Dermis blood vessel endothelial cell (primary cell): ENCODE measurements at places on chromosomes 12 and 14. TPM values are rescaled to one million over a fixed set of nuclear protein-coding genes. Genes with fewer than 3 reads are reported as not detected.
A peak's percentile ranks its signal among the peaks of the same experiment; 100 is the strongest.

The SLC25A3 gene
- total RNA-seq: 657 and 845 TPM in 2 replicates

DNA sequence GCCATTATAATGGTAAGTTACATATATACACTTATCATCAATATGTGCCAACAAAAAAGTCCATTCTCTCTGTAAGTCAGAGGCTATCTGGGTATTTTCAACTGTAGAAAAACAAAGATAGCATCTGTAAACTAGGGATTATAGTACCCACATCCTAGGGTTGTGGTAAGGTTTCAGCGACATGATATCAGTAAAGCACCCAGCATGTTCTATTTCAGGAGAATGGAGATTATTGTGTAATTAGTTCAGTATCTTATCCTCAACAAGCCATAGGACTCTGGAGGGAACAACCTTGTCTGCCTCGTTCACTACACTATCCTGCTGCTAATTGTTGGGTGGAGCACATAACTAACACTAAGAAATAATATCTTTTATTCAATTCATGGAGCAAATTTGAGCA lies 19.7 kb upstream of the CKAP4 start:
- no peak for DNase-seq

GRCh38 chr12:54602661-54603060 lies 14.2 kb upstream of the PPP1R1A start:
- no peak for DNase-seq

The PTPRB gene
- 135 and 169 TPM in 2 replicates for total RNA-seq

DNA sequence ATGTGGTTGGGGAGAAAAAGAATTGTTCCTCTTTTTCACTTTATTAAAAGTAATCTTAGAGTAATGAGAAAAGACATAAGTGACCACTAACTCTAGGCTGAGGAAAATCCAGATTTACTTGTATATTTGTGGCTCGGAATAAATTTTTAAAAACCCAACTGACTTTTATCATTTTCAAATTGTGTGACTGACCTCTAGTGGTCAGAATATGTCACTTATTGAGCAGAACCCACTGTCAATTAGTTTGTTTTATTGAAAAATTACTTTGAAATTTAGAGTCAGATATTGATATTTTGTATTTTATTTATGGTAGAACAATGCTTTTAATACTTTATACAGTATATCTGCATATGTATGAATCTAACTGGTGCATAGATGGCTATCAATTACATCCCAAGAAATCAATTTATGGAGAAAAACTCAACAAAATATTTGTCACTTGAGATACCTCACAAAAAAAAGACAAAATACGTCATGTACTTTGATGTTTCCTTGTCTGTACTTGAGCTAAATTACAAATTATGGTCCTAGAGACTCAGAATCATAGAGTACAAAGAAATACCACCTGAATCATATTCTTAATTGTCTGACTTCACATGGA lies 229.4 kb downstream of the CNTN1 start:
- peak; percentile 31 for DNase-seq

DNA sequence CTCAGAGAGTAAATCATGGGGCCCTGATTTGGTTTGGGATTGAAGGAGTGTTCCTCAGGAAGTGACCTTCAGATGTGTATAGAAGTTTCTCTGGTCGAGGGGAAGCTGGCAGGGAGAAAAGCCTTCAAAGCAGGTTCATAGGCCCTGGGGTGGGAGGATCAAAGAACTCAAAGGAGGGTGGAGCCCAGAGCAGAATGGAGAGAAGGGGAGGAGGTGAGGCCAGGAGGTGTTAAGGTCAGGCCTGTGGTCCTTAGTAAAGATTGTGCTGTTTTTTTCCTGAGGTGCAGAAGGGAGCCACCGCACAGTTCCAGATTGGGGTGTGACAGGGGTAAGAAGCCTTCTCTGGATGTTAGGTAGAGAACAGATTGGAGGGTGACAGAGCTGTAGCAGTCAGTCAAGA lies 9.7 kb upstream of the CFAP251 start:
- no peak for DNase-seq

The TAS2R31 gene
- total RNA-seq: 3.8 and 6.8 TPM in 2 replicates

DNA sequence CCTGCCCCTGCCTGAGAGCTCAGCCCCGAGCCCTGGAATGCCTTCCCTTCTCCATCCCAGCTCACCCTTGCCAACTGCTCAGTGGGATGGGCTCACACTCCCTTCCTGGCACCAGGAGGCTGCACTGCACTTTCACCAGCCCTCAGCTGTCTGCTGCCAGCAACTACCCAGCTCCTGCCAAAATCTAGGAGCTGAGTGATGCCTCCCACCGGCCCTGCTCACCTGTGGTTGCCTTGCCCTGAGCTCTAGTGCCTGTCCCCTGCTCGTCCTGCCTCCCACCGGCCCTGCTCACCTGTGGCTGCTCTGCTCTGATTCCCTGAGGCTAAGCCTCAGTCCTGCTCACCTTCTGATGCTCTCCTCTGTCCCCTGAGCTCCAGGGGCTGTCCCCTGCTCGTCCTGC lies 119.8 kb downstream of the TMEM121 start:
- no peak for DNase-seq

DNA sequence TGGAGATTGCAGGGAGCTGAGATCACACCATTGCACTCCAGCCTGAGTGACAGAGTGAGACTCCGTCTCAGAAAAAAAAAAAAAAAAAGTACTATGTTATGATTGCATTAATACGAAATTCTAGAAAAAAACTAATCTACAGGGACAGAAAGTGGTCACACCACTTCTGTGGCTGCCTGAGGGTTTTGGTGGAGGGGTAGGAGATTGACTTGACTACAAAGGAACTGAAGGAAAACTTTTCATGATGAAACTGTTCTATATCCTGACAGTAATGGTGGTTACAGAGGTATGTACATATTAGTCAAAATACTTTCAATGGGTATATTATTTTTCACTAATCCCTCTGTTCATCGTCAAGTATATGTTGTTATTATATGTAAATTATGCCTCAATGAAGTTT lies 42.1 kb downstream of the FOXN3 start:
- no peak for DNase-seq

- no peak for DNase-seq
Measured at GRCh38 chr14:38512236-38512635, 256.3 kb upstream of the CLEC14A start.

The MED6 gene
- 32.8 and 35.8 TPM in 2 replicates for total RNA-seq

GRCh38 chr12:18352312-18352711 lies 91.0 kb downstream of the PIK3C2G start:
- DNase-seq: no peak

DNA sequence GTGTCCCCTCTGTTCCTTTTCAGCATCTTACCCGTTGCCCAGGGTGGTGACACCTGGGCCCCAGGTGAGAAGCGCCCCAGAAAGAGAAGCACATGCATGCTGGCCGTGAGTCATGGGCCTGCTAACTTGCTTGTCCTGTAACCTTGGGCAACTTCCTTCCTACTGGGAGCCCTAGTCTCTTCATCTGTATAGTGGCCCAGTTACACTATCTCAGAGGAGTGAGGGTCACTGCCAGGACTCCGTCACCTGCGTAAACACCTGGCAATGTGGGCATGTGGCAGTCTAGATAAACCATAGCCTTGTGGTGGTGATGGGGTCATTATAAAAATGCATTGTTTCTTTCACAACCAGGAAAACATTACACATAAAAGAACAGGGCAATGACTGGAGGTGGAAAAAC lies 125.2 kb downstream of the SLC25A47 start:
- DNase-seq: no peak

- DNase-seq: peak; percentile 55
Measured at GRCh38 chr14:75279153-75279762, 630 bp downstream of the FOS start.

- DNase-seq: peak; percentile 80
Measured at GRCh38 chr12:100154474-100155247, 12.0 kb upstream of the BLTP3B start.

The PTGER2 gene
- total RNA-seq: 0.14 and 0.34 TPM in 2 replicates

The ENO2 gene
- 2.8 and 2.9 TPM in 2 replicates for total RNA-seq

GRCh38 chr12:56626701-56627100 lies 3.4 kb downstream of the BAZ2A start:
- DNase-seq: no peak

The FOXN3 gene
- 25.9 and 39.5 TPM in 2 replicates for total RNA-seq

GRCh38 chr14:54259821-54260220 lies 137.0 kb upstream of the CDKN3 start:
- DNase-seq: no peak

GRCh38 chr12:46919666-46920400 lies 94.0 kb upstream of the SLC38A4 start:
- no peak for DNase-seq

- no peak for DNase-seq
Measured at GRCh38 chr14:51901475-51902024, 41.1 kb downstream of the GNG2 start.

The SRGAP1 gene
- total RNA-seq: 2.9 and 12.9 TPM in 2 replicates

DNA sequence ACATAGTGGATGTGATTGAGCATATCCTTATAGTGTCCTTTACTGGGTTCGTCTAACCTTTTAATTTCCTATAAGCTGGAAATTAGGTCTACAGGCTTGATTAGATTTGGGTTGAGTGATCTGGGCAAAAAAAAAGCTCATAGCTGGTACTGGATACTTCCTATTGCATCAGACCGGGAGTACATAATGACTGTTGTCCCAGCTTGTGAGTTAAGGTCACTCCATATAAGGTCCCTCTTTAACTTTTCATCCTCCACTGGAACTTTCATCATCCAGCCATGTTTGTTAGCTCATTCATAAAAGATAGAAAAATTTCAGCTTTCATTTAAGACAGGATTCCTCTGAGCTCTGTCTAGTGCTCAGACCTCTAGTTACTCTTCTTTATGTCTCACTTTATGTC lies 80.8 kb downstream of the C14orf132 start:
- no peak for DNase-seq

- no peak for DNase-seq
Measured at GRCh38 chr14:74472601-74473000, 20.5 kb downstream of the NPC2 start.

DNA sequence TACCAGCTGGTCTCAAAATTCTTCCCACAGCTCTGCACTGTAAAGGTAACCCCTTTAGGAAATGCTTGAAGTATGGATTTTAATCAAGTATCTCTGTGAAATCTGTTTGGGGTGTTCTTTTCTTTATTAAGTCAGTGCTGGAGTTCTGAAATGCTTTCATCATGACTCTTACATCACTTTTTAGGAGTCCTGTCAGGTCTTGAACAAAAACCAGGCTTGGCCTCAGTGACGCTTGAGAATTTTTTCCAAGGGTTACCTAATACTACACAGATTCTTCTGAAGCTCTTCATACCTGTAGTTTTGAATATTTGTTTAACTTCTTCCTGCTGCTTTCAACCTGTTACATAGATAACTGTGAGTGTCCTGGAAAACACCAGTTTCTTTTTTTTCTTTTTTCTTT lies 47.0 kb upstream of the KCNH3 start:
- no peak for DNase-seq

The COL2A1 gene
- total RNA-seq: not detected in 2 replicates

DNA sequence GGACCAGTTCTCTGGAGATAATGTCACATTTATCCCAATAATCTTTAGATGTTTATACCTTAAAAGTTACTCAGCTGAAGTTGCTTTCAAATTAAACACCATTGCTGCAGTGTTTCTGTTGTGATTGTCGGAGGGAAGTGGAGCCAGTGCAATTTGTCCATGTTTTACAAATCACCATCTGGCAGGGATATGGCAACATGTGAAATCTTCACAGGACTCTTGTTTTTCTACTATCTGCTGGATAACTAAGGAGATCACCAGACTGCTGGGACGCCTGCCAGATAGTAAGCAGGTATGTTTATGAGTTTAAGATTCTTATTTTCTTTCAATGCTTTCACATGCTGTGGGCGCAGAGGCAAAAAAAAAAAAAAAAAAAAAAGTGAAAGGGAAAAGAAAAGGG lies 100.3 kb upstream of the SOX5 start:
- no peak for DNase-seq

DNA sequence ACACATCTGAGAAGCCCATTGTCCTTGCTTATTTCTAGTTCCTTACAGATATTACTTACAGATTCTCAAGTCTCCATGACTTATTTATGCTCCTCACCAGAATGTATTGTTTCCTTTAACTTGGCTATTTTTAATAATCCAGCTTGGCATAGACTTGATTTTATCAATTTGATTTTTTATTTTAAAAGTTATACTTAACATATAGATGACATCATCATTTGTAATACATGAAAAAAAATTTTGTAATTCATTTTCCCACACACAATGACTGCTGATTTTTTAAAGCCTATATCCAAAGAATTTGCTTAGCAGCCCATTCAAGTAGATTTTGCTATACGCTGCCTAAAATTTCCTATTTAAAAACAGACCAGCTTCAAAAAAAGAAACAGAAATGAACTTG lies 39.8 kb downstream of the PTPRR start:
- no peak for DNase-seq

GRCh38 chr12:53365245-53365904 lies 14.6 kb upstream of the SP1 start:
- no peak for DNase-seq

The EEF1AKMT3 gene
- total RNA-seq: 3.3 and 4.3 TPM in 2 replicates

GRCh38 chr14:42929806-42930480 lies 1323.3 kb downstream of the LRFN5 start:
- no peak for DNase-seq

- DNase-seq: peak; percentile 98
Measured at GRCh38 chr12:55996715-55997534, at the start of gene SUOX. Gene SUOX (plus strand): TSS chr12:55997276. CDS start chr12:56002222, 4,946 bp downstream.

- DNase-seq: no peak
Measured at GRCh38 chr14:85482552-85482951, 47.4 kb upstream of the FLRT2 start.

- DNase-seq: peak; percentile 69
Measured at GRCh38 chr12:47818467-47819137, 1.1 kb downstream of the HDAC7 start.

The L3HYPDH gene
- 16.6 and 41.4 TPM in 2 replicates for total RNA-seq

The TIMM9 gene
- 17.0 and 17.5 TPM in 2 replicates for total RNA-seq

The KCNJ8 gene
- 0.14 and 0.17 TPM in 2 replicates for total RNA-seq

The TSPAN11 gene
- 7.7 and 11.4 TPM in 2 replicates for total RNA-seq

The PCED1B gene
- 0.19 and 0.51 TPM in 2 replicates for total RNA-seq

DNA sequence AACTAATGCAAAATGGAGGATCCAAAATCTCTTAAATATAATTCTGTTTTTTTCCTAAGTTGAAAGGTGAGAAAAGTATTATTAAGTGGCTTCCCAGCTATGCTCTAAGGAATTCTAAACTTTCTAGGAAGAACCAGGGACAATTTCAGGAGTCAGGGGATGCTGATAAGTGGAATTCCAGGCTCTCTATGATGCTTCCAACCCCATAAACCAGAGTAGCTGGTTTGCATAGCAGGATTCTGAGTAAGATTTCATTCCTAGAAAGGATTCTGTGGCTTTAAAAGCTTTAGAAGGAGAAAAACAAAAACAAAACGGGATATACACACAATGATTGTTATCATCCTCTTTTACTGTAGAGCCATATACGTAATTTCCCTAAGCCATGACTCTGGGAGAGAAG lies 93.9 kb downstream of the SLC16A7 start:
- DNase-seq: no peak

GRCh38 chr14:33668066-33668465 lies 282.8 kb downstream of the EGLN3 start:
- no peak for DNase-seq

- DNase-seq: peak; percentile 43
Measured at GRCh38 chr14:51157012-51157411, 62.1 kb upstream of the TRIM9 start.

DNA sequence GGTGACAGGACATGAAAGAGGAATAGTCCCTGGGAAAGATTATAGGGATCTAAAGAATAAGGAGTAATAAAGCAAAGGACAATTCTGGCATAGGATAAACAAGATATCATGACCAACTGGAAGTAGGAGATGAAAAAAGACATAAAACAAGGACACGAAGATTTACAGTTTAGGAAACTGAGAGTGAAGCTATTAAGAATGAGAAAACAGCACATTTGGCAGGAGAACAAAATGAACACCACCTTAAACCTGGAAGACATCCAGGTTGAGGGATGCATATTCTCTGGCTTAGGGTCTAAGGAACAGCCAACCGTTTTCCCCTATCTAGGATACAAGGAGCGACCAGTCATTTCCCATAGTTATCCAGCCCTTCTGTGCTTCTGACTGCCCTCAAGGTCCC lies 1.9 kb downstream of the TRIP11 start:
- peak; percentile 8 for DNase-seq

The PLCZ1 gene
- not detected in 2 replicates for total RNA-seq

The PLEKHG7 gene
- total RNA-seq: not detected in 2 replicates
